ENCODE measurements at places on chromosomes 7 and 10. TPM values are rescaled to one million over a fixed set of nuclear protein-coding genes. Genes with fewer than 3 reads are reported as not detected.

ASZ1 gene
- total RNA-seq: 0.39 TPM

TSPAN12 gene
- 48.8 TPM for total RNA-seq

ANXA8L1 gene
- 7.2 TPM for total RNA-seq

BRAT1 gene
- 24.7 TPM for total RNA-seq

STOX1 gene
- 1.1 TPM for total RNA-seq

UPK3B gene
- 15.9 TPM for total RNA-seq

TAS2R4 gene
- 0.99 TPM for total RNA-seq

CALML3 gene
- not detected for total RNA-seq

ABCC2 gene
- total RNA-seq: 1.1 TPM

GRCh38 chr10:44463511-44464121 is 78.7 kb upstream of the CXCL12 start:
- H3K36me3 ChIP-seq: no peaks in the 10 kb centered on the region
- no peaks in the 10 kb centered on the region for H3K27me3 ChIP-seq
- no peaks in the 10 kb centered on the region for H3K4me1 ChIP-seq

GRCh38 chr10:14153570-14154055 is 177.1 kb downstream of the FRMD4A start:
- no peak overlapping the region for H3K4me3 ChIP-seq
- no peak overlapping the region for H3K27ac ChIP-seq
- peaks cover 4% of the 10 kb centered on the region for H3K27me3 ChIP-seq

GRCh38 chr7:35519971-35520809 is 174.7 kb downstream of the HERPUD2 start:
- H3K4me3 ChIP-seq: no peak overlapping the region
- no peaks in the 10 kb centered on the region for H3K4me1 ChIP-seq
- H3K36me3 ChIP-seq: no peaks in the 10 kb centered on the region
- no peaks in the 10 kb centered on the region for H3K27me3 ChIP-seq

GRCh38 chr10:132175408-132175807 is 11.3 kb upstream of the DPYSL4 start:
- H3K4me1 ChIP-seq: no peaks in the 10 kb centered on the region
- no peak overlapping the region for H3K27ac ChIP-seq
- no peak for DNase-seq
- no peaks in the 10 kb centered on the region for H3K27me3 ChIP-seq

DNA sequence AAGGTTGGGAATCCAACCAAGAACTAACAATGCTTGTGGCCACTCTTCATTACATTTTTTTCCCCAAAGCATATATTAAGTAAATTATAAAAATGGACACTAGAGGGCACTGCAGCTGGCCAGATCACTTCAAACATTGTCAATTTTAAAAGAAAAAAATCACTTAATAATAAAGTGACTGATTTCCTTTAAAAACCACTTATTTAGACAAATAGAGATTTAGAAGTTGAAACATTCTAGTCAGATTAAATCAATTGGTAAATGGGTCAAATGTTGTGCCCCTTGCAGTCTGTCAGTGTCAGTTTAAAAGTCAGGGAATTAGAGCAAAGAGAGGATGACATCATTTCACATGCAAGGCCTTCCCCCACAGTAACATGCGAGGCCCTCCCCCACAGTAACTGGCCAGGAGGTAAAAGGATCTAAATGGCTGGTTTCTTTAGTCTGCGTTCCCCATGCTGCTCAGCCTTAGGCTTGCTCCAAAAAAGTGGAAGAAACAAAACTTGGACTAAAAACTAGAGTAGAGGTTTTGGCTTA is 177.9 kb downstream of the SKAP2 start:
- no peak overlapping the region for H3K4me3 ChIP-seq
- peaks cover 6% of the 10 kb centered on the region for H3K4me1 ChIP-seq
- H3K27ac ChIP-seq: no peak overlapping the region
- H3K36me3 ChIP-seq: peaks cover 5% of the 10 kb centered on the region
- no peaks in the 10 kb centered on the region for H3K27me3 ChIP-seq

DNA sequence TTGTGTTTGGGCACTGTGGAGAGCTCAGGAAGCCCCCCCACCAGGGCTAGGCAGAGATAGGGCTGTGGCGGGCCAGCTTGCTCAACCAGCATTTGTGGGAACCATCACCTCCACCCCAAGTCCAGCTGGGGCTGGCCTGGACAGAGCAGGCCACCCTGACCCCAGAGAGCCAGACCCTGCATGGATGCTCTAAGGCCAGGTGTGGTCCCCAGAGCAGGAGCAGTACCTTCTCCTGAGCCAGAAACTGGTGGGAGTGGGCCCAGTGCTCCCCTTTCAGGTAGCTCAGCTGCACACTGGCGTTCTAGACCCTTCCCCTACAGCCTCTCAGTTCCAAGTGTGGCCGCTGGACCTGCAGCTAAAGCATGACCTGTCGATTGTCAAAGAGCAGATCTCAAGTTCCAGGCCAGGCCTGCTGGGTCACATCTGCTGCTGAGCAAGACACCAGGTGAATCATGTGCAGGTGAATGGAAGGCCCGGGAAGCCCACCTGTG is 57.2 kb downstream of the RASGEF1A start:
- H3K27me3 ChIP-seq: no peaks in the 10 kb centered on the region
- H3K36me3 ChIP-seq: no peaks in the 10 kb centered on the region
- no peak overlapping the region for H3K27ac ChIP-seq
- no peaks in the 10 kb centered on the region for H3K4me1 ChIP-seq

- H3K27ac ChIP-seq: no peak overlapping the region
- peaks cover 4% of the 10 kb centered on the region for H3K4me1 ChIP-seq
- DNase-seq: peak; percentile 39
- no peak overlapping the region for H3K4me3 ChIP-seq
- no peaks in the 10 kb centered on the region for H3K36me3 ChIP-seq
Measured at GRCh38 chr7:92904244-92905131, 68.1 kb upstream of the CDK6 start.

DNA sequence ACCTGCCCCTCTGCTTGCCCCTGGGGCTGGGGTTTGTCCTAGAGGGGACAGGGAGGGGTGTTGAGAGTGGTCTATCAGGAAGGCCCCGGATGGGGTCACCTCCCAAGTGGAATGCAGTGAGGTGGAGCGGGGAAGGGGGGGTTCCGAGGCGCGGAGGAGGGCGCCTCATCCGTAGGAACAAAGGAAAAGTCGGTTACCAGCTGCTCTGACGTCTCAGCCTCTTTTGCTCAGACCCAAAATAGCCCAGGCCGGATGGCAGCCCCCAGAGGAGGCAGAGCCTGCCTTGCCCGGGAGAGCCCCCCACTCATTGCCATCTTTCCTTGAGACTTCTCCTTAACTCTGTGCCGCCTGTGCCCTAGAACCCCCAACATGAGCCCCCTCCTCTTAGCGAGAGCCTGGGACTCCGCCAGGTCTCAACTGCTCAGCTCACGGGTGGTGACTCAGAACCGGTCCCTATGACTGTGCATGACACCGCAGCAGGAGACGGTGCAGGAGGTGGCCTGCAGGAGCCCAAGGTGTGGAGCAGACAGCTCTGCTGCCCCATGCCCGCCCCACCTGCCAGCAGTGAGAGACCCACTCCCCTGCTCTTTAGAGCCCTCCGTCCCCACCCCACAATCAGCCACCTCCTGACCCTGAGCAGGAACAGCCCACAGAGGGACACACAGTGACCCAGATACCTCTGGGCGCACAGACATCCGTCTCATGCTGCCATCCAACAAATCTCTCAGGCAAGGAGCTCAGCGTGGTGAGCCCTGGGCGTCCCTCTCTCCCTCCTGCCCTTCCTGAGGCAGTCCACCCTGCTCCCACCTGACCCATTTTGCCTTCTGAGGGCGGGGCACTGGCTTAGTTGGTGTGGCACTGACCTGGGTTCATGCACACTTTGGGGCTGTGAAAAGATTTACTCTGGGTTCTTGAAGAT is 13.1 kb downstream of the STX1A start:
- H3K4me3 ChIP-seq: no peak overlapping the region
- H3K4me1 ChIP-seq: peaks cover 2% of the 10 kb centered on the region
- H3K27me3 ChIP-seq: peaks cover 46% of the 10 kb centered on the region
- H3K27ac ChIP-seq: no peak overlapping the region
- DNase-seq: no peak
- H3K36me3 ChIP-seq: no peaks in the 10 kb centered on the region

DNA sequence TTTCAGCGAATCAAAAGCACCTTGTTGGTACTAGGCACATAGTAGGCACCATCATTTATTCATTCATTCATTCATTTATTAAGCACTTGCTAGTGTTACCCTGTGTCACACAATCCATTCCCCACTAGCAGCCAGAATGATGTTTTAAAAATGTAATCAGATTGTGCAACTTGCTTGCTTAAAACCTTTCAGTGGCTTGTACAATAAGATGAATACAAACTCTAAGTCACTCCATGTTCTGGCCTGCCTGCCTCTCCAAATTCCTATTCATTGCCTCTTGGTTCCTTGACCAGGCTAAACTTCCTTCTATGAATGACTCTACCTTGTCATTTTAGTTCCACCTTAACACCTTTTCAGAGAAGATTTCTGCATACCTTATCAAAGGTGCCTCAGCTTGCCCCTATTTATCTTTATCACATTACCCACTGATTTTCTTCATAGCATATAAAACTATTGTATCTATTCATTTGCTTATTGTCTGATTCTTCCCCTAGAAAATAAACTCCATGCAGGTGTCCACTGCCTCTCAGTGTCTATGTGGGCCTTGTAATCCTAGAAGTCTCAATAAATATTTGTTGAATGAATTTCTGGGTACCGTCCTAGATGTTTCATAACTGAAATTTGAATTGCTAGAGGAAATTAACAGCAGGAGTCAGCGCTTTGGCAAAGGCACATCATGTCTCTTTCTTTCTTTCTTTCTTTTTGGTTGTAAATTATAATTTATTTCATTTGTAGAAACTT is 169.5 kb downstream of the TMEM26 start:
- no peak overlapping the region for H3K4me3 ChIP-seq
- H3K36me3 ChIP-seq: no peaks in the 10 kb centered on the region
- peak overlapping the region; percentile 41 for H3K27ac ChIP-seq
- no peaks in the 10 kb centered on the region for H3K4me1 ChIP-seq
- no peak for DNase-seq

GRCh38 chr7:153432063-153432462 is 620.1 kb upstream of the DPP6 start:
- DNase-seq: no peak
- no peak overlapping the region for H3K27ac ChIP-seq
- H3K4me3 ChIP-seq: no peak overlapping the region
- H3K27me3 ChIP-seq: no peaks in the 10 kb centered on the region
- no peaks in the 10 kb centered on the region for H3K4me1 ChIP-seq
- H3K36me3 ChIP-seq: no peaks in the 10 kb centered on the region

DNA sequence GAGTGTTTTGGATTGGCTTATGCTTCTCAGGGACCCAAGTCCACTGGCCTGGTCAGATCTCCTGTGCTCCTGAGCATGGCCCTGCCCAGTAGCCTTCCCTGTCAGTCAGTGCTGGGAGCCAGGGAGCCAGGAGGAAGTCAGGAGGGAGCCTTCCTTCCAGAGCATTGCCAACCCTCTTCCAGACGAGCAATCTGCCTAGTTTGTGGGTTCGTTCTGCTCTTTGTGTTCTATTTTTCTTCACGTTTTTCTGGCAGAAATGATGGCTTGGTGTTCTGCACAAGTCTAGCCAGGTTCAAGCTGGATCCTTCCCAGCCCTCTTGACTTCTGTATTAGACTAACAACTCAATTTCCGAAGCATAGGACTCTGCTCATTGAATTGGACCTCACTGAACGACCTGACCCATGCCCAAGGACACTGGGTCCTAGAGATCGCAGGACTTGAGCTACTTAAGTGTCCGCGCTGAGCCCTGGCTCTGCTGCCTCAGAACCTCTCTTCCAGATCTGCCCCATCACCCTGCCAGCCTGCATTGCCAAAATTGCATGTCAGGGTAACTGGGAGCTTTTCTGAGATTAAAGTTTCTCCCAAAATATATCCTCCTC is 76.2 kb upstream of the MPP7 start:
- no peak for DNase-seq
- peaks cover 49% of the 10 kb centered on the region for H3K4me1 ChIP-seq
- H3K36me3 ChIP-seq: no peaks in the 10 kb centered on the region
- H3K4me3 ChIP-seq: no peak overlapping the region

DNA sequence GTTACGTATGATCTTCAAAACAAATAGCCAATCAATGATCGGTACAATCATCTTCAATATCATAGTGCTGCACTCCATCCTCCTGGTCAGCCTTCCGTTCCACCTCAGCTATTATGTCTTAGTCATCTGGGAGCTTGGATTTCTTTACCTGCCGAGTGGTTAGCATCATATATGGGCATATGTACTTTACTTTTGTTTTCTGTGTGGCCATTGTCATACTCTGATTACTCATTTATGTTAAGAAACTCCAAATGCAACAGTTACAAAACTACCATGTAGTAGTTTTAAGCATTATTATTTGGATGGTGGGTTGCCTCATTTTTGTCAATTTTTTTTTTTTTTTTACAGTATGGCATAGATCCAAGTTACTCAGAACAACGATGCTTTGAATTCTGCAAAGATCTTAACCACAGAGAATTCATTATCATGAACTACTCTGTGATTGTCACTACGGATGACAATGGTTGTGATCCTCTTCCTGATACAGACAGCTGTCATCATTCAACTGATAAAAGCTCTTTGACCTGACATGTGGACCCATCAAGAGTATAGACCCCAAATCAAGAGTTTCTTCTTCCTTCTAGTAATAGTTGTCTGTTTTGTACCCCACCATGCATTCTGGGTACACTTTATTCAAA is 52.1 kb upstream of the NME8 start:
- no peak overlapping the region for H3K4me3 ChIP-seq
- no peaks in the 10 kb centered on the region for H3K36me3 ChIP-seq
- no peak for DNase-seq
- H3K27ac ChIP-seq: no peak overlapping the region

- DNase-seq: no peak
- no peaks in the 10 kb centered on the region for H3K27me3 ChIP-seq
- peaks cover 26% of the 10 kb centered on the region for H3K4me1 ChIP-seq
- peak overlapping the region; percentile 75 for H3K27ac ChIP-seq
Measured at GRCh38 chr7:131026297-131027000, 292.4 kb upstream of the KLF14 start.

DNA sequence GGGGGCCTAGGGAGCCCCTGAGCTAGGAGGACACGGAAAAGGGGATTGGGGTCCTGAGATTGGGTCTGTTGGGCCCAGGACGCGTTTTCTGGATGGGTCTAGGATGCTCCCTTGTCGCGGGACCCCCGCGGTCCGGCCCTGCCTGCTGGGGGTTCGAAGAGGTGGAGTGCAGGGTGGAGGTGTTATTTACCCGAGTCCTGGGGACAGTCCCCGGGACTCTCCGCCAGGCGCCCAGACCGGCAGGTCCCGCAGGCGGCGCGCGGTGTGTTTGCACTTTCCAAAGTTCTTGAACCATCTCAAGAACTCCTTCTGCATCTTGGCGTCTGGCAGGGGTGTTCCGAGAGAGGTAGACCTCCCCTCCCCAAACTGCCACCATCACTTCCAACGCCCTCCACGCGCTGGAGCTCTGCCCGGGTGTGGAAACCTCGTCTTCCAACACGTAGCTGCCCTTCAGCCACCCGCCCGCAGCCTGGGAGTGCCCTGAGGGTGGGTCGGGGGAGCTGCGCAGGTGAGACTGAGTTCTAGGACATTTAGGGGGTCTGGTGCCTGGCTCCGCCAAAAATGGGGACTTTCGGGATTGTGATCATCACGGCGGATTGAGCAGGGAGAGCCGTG is 569 bp downstream of the CAV1 start:
- H3K27me3 ChIP-seq: peaks cover 45% of the 10 kb centered on the region
- peak overlapping the region; percentile 51 for H3K4me3 ChIP-seq
- H3K27ac ChIP-seq: peak overlapping the region; percentile 90
- H3K4me1 ChIP-seq: peaks cover 56% of the 10 kb centered on the region
- DNase-seq: peak; percentile 86
- no peaks in the 10 kb centered on the region for H3K36me3 ChIP-seq

- H3K27ac ChIP-seq: no peak overlapping the region
- H3K4me3 ChIP-seq: no peak overlapping the region
- no peaks in the 10 kb centered on the region for H3K36me3 ChIP-seq
- no peak for DNase-seq
- no peaks in the 10 kb centered on the region for H3K27me3 ChIP-seq
Measured at GRCh38 chr10:20890491-20891337, 6.4 kb downstream of the NEBL start.

All from left lung (tissue), 14 donors.